ENCODE measurements at places on chromosomes 4 and X. TPM values are rescaled to one million over a fixed set of nuclear protein-coding genes. Genes with fewer than 3 reads are reported as not detected.

The ARHGAP36 gene
- total RNA-seq: 0.37 TPM

The MAGEA11 gene
- total RNA-seq: not detected

The SCD5 gene
- total RNA-seq: 0.68 TPM

The MAMLD1 gene
- 0.53 TPM for total RNA-seq

The NAP1L3 gene
- total RNA-seq: 89.6 TPM

The STK32B gene
- 1.0 TPM for total RNA-seq

- no peak for DNase-seq
Observed at GRCh38 chrX:121782976-121783375, 735.6 kb downstream of the GLUD2 start.

DNA sequence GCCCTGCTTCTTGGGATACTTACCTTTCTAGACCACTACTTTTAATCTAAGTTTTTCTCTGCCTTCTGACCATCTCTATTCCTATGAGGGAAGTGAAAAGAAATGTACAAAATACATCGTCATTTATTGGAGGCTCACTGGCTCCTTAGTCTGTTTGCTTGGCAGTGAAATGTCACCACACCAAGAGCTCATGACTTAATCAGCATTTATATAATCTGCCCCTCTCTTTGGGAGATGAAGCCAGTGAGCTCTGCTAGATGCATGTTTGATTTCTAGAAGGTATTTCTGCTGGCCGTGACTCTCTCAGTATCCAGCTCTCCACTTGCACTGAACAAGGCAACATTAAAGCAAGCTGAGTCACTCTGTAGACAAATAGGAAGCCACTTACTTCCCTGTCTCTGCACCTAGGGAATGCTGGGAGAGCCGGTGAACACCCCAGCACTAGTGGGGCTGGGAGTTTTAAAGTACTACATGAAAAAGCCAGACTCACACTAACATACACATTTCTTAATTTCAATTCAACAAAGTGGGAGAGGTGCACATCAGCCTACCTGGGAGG, 79.1 kb downstream of the MID1IP1 start:
- DNase-seq: no peak

GRCh38 chr4:42330002-42330592, 67.2 kb upstream of the SHISA3 start:
- DNase-seq: no peak

DNA sequence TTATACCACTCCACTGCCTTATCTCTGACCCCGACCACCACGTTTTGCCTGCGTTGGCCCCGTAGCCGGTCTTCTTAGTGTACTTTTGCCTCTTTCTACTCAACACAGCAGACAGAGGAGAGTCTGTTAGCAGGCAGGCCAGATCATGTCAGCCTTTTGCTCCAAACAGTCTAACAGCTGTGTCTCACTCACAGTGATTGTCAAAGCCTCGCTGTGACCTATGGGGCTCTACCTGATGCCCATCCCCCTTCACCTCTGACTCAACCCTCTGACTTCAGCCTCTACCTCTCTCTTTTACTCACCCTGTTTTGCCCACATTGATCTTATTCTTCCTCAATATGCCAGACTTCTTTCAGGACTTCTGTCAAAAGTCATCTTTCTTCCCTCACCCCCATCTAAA, 127.1 kb downstream of the TRIML1 start:
- DNase-seq: no peak

DNA sequence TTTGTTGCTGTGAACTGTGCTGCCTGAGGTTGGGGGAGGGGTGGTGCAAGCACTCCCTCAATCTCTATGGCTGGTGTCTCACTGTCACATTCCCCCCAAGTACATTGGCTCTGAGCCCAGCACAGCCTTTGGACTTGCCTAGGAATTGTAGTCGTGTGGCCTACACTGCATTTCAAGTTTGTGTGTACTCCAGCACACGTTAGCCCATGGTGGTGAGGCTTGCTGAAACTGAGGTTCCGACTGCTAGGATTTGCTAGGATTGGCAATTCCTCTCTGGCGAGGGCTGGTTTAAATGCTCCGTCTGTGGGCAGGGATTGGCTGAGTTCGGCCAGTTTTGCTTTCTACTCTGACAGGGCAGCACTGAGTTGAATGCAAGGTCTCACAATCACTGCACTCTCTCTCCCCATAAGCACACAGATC, 121.7 kb upstream of the CXXC4 start:
- no peak for DNase-seq

- DNase-seq: no peak
Observed at GRCh38 chr4:90586799-90587198, 459.6 kb downstream of the CCSER1 start.

DNA sequence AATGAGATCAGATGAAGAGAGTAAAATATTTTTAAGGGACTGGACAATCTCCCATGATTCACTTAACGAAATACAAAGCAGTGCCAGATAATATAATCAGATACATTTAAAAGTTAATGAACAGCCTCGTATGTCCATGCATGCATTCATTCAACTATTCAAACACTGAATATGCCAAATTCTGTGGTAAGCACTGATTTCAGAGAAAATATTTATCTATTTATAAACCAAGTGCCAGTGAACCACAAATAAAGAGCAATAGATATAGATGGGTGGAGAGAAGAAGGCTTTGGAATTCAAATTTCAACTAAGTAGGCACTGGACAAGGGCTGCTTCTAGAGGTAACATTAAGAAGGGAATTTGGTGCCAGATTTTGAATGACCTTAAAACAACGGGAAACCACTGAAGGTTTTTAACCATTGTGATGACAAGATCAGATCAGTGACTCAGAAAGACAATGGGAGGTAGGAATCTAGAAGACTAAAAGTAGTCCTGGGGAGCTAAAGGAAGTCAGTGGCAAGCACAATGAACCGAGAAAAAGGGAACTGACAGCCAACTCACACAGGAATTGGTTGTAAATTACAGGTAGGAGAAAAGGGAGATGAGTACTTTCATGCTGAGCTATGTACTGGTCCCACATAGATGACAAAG, 14.2 kb downstream of the ELOVL6 start:
- DNase-seq: no peak

- DNase-seq: no peak
Observed at GRCh38 chr4:139015948-139016471, 429 bp downstream of the NOCT start.

DNA sequence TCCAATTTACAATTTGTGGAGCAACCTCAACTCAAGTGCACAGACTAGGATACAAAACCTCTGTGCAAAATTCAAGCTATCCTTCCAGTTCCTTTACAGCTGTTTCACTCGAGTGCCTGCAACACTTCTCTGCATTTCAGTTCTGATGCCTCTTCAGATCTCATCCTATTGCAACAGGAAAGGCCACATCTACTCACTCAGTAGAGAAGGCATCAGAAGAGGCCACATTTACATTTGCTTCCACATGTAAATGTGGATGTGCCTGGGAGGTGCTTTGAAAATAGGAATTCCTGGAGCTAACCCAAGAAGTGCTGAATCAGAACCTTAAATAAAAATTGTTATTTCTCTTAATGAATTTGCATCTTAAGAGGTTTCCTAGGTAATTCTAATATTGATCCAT, 45.8 kb upstream of the SERTM2 start:
- DNase-seq: peak; percentile 39

All from H9 (cell line).